ENCODE measurements at places on chromosomes 16 and 17. TPM values are rescaled to one million over a fixed set of nuclear protein-coding genes. Genes with fewer than 3 reads are reported as not detected.

The TSPAN10 gene
- 2.1 TPM for total RNA-seq

The OR1F1 gene
- not detected for total RNA-seq

The PRR35 gene
- total RNA-seq, result not detected

The KRT31 gene
- total RNA-seq, result not detected

The RDM1 gene
- total RNA-seq, result 2.4 TPM

The CDC6 gene
- total RNA-seq, result 38.9 TPM

The USP7 gene
- total RNA-seq, result 25.1 TPM

The PRR11 gene
- 32.7 TPM for total RNA-seq

The C16orf89 gene
- total RNA-seq, result not detected

The ADAP2 gene
- total RNA-seq, result not detected

The HOXB6 gene
- total RNA-seq, result 7.3 TPM

The CDRT15L2 gene
- total RNA-seq, result not detected

The MYL4 gene
- total RNA-seq, result not detected

The NAGPA gene
- total RNA-seq, result 11.8 TPM

The NT5M gene
- 2.4 TPM for total RNA-seq

The HSD17B2 gene
- 2.6 TPM for total RNA-seq

The SKAP1 gene
- 0.49 TPM for total RNA-seq

The KRT27 gene
- not detected for total RNA-seq

The ATP6V0D1 gene
- total RNA-seq, result 141 TPM

The RANBP10 gene
- 2.9 TPM for total RNA-seq

The TMIGD1 gene
- total RNA-seq, result not detected

The ZFPM1 gene
- total RNA-seq, result 0.88 TPM

All from RPMI7951 (cell line).